ENCODE measurements at places on chromosomes 7 and 10.

DNA sequence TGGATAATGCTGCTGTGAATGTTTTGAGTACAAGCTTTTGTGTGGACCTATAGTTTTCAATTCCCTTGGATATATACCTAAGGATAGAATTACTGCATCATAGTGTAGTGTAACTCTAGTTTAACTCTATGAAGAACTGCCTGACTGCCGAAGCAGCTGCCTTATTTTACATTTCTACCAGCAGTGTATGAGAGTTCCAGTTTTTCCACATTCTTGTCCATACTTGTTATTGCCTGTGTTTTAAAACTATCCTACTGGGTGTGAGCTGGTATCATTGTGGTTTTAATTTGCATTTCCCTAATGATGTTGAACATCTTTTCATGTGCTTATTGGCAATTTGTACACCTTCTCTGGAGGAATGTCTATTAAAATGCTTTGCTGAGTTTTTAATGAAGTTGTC, 15.7 kb downstream of the SEPTIN7 start:
- no peak for DNase-seq

- no peak for DNase-seq
These were observed 343.5 kb downstream of the LRMDA start for GRCh38 chr10:75774783-75775490.

DNA sequence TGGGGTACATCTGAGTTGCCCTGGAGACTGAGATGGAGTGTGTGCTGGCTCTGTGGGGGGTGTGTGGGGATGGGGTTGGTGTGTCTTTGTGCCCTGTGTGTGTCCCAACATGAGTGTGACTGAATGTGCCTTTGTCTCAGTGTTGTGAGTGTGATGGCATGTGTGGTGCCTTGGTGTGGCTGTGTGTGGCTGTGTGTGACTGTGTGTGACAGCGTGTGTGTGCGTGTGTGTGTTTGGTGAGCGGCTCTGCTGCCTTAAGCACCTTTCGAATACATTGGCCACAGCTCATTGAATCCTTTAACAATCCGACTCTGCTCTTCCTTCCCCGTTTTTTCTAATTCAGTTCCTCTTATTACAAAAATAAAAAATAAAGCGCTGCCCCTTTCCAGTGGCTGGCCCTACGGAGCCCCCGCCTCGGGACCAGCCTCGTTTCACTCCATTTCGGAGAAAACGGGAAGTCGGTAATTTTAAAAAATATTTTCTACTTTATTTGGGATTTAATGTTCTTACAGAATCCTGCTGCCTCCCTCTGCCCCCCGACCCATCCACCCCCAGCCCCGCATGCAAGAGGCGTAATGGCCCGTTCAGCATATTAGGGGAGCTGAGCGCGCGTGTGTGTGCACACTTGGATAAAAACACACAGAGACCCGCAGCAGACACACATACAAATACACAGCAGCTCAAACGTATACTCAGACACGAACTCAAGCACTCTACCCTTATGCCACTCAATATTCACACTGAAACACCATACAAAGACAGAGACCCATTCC, 35.5 kb downstream of the HIF1AN start:
- DNase-seq = no peak

GRCh38 chr7:30968747-30969603, 5.2 kb downstream of the GHRHR start:
- no peak for DNase-seq
